RWPE2 (cell line): ENCODE measurements at places on chromosomes 3 and 15.

- H3K4me3 ChIP-seq, result no peak overlapping the region
- peaks cover 5% of the 10 kb centered on the region for H3K27me3 ChIP-seq
- H3K4me1 ChIP-seq, result peaks cover 11% of the 10 kb centered on the region
- no peaks in the 10 kb centered on the region for H3K36me3 ChIP-seq
These were observed 253.5 kb downstream of the CDIN1 start for GRCh38 chr15:36832774-36833463.

DNA sequence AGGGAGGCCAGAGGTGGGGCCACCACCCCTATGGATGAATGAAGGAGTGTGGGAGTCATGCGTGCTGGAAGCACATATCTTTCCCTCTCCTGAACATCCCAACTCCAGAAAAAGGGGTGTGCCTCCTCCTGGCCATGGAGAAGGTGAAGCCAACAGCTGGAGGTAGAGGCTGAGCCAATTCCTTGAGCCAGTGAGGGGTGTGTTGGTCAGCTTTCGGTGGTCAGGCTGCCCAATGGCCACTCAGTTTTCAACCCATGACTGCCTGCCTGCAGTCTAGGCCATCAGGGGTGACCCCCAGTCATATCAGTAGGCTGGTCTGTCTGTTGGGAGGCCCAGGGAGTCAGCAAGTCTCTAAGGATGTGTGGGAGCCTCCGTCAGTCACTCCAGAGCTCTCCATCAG lies 13.6 kb downstream of the PTH1R start:
- no peaks in the 10 kb centered on the region for H3K36me3 ChIP-seq
- H3K27ac ChIP-seq, result no peak overlapping the region
- no peaks in the 10 kb centered on the region for H3K4me1 ChIP-seq
- DNase-seq, result no peak

- H3K36me3 ChIP-seq, result no peaks in the 10 kb centered on the region
- no peak overlapping the region for H3K27ac ChIP-seq
- no peaks in the 10 kb centered on the region for H3K27me3 ChIP-seq
- no peaks in the 10 kb centered on the region for H3K4me1 ChIP-seq
These were observed 4.2 kb upstream of the CD276 start for GRCh38 chr15:73679964-73680363.

GRCh38 chr3:11211531-11212298 lies 57.4 kb downstream of the HRH1 start:
- H3K4me1 ChIP-seq, result peaks cover 34% of the 10 kb centered on the region
- no peak for DNase-seq
- no peak overlapping the region for H3K4me3 ChIP-seq

GRCh38 chr3:125017406-125017805 lies 38.4 kb downstream of the HEG1 start:
- H3K27me3 ChIP-seq, result no peaks in the 10 kb centered on the region
- no peaks in the 10 kb centered on the region for H3K4me1 ChIP-seq
- H3K36me3 ChIP-seq, result peaks cover 69% of the 10 kb centered on the region

DNA sequence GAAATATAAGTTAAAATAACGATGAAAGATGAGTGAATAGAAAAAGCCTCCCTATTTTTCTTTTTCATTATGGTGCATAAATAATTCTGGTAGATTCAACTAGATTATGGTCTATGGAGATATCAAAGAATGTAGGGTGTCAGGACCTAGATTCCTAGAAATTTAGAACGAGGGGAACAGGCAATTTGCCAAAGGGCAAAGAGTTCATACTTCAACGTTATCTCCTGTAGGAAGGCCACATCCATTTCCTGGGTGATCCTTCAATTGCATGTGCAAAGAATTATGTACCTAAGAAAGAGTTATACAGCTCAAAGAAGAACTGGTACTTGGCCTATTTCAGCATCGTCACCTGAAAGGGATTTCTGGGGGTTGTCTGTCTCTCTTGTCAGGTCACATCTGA lies 351.8 kb downstream of the FOXP1 start:
- H3K36me3 ChIP-seq, result no peaks in the 10 kb centered on the region
- H3K4me1 ChIP-seq, result no peaks in the 10 kb centered on the region
- no peak for DNase-seq
- H3K27me3 ChIP-seq, result no peaks in the 10 kb centered on the region
- H3K27ac ChIP-seq, result no peak overlapping the region

GRCh38 chr3:46503200-46503874 lies 5.6 kb downstream of the RTP3 start:
- no peak overlapping the region for H3K27ac ChIP-seq
- H3K4me1 ChIP-seq, result peaks cover 4% of the 10 kb centered on the region
- H3K36me3 ChIP-seq, result no peaks in the 10 kb centered on the region
- H3K27me3 ChIP-seq, result no peaks in the 10 kb centered on the region
- no peak for DNase-seq

- DNase-seq, result no peak
- no peak overlapping the region for H3K27ac ChIP-seq
- H3K4me1 ChIP-seq, result peaks cover 5% of the 10 kb centered on the region
These were observed 187.8 kb downstream of the TUSC7 start for GRCh38 chr3:116897382-116897781.

DNA sequence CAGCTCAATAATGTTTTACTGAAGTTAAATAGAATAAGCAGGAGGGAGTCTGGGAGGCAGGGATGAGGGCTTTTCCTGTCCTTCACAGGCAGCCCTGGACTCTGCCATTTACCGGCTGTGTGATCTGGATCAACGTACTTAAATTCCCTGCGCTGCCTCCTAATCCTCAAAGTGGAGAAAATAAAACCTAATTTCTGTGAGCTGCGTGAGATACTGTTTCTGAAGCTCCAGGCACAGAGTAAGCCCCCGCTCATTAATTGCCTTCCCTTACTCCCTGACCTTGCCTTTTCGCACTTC lies 278 bp upstream of the PDIA5 start:
- peaks cover 11% of the 10 kb centered on the region for H3K4me1 ChIP-seq
- H3K36me3 ChIP-seq, result no peaks in the 10 kb centered on the region
- H3K4me3 ChIP-seq, result peak overlapping the region; percentile 87
- no peak for DNase-seq
- H3K27me3 ChIP-seq, result no peaks in the 10 kb centered on the region

- peaks cover 31% of the 10 kb centered on the region for H3K36me3 ChIP-seq
- H3K4me3 ChIP-seq, result peak overlapping the region; percentile 52
- no peak for DNase-seq
- H3K27me3 ChIP-seq, result no peaks in the 10 kb centered on the region
These were observed 551 bp downstream of the PML start for GRCh38 chr15:73994912-73995622.

DNA sequence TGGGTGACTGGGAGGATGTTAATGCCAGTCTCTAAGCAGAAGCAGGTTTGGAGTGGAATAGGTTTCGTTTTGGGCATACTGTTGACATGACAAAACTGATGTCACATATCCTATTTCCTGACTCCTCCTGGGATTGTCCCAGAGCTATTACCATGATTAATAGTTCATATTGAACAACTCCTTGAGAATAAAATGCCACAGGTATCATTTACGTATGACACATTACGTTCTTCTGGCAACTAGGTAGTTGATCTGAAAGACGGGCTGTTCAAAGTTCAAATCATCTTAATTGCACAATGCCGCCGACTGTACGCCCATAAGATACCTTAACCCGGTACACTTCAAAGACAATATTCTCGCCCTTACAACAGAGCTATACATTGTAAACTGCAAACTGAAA lies 1.4 kb upstream of the RAB5A start:
- H3K4me1 ChIP-seq, result peaks cover 20% of the 10 kb centered on the region
- no peak overlapping the region for H3K27ac ChIP-seq
- H3K27me3 ChIP-seq, result no peaks in the 10 kb centered on the region
- peaks cover 19% of the 10 kb centered on the region for H3K36me3 ChIP-seq

- no peak overlapping the region for H3K27ac ChIP-seq
- H3K4me3 ChIP-seq, result no peak overlapping the region
- no peak for DNase-seq
- peaks cover 18% of the 10 kb centered on the region for H3K4me1 ChIP-seq
- H3K36me3 ChIP-seq, result no peaks in the 10 kb centered on the region
These were observed 27.9 kb downstream of the AADAC start for GRCh38 chr3:151841801-151842200.

- peaks cover 100% of the 10 kb centered on the region for H3K27me3 ChIP-seq
- H3K4me3 ChIP-seq, result no peak overlapping the region
- no peaks in the 10 kb centered on the region for H3K4me1 ChIP-seq
- no peaks in the 10 kb centered on the region for H3K36me3 ChIP-seq
- no peak overlapping the region for H3K27ac ChIP-seq
These were observed 12.2 kb downstream of the ZIC1 start for GRCh38 chr3:147421184-147421912.

- DNase-seq, result no peak
- H3K27ac ChIP-seq, result no peak overlapping the region
- no peaks in the 10 kb centered on the region for H3K36me3 ChIP-seq
- no peak overlapping the region for H3K4me3 ChIP-seq
- H3K27me3 ChIP-seq, result no peaks in the 10 kb centered on the region
These were observed 44.6 kb downstream of the SLC6A20 start for GRCh38 chr3:45751537-45752242.

- no peaks in the 10 kb centered on the region for H3K27me3 ChIP-seq
- H3K4me1 ChIP-seq, result no peaks in the 10 kb centered on the region
- no peaks in the 10 kb centered on the region for H3K36me3 ChIP-seq
- H3K27ac ChIP-seq, result no peak overlapping the region
- no peak for DNase-seq
These were observed 268.5 kb downstream of the CD47 start for GRCh38 chr3:107822308-107822707.

- H3K4me1 ChIP-seq, result no peaks in the 10 kb centered on the region
- DNase-seq, result no peak
- no peak overlapping the region for H3K27ac ChIP-seq
These were observed 28.9 kb downstream of the CFAP91 start for GRCh38 chr3:119731560-119732343.

GRCh38 chr15:80240276-80240675 lies 11.7 kb downstream of the CTXND1 start:
- H3K36me3 ChIP-seq, result no peaks in the 10 kb centered on the region
- H3K27me3 ChIP-seq, result no peaks in the 10 kb centered on the region
- no peaks in the 10 kb centered on the region for H3K4me1 ChIP-seq
- H3K27ac ChIP-seq, result no peak overlapping the region
- no peak for DNase-seq

DNA sequence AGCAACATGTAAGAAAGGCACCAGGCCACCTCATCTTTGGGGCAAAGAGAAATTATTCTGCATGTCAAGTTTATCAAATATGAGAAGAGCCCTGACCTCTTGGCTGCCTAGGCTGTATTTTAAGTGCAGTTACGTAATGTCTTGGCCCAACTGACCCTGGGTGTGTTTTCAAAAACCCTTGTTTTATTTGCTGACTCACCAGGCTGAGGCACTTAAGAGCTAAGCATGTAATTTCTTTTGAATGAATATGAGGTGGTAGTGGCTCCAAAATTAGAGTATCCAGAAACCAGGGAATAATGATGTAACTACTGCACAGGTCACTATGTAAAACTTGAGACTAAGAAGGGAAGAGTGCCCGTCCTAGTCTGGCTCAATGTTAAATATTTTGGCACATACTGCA lies 24.3 kb downstream of the PGPEP1L start:
- H3K4me1 ChIP-seq, result peaks cover 24% of the 10 kb centered on the region
- DNase-seq, result no peak
- no peaks in the 10 kb centered on the region for H3K27me3 ChIP-seq
- H3K36me3 ChIP-seq, result no peaks in the 10 kb centered on the region
- H3K4me3 ChIP-seq, result no peak overlapping the region
- H3K27ac ChIP-seq, result no peak overlapping the region

- peak overlapping the region; percentile 64 for H3K27ac ChIP-seq
- no peak overlapping the region for H3K4me3 ChIP-seq
- no peaks in the 10 kb centered on the region for H3K27me3 ChIP-seq
- H3K36me3 ChIP-seq, result peaks cover 52% of the 10 kb centered on the region
These were observed 32.7 kb downstream of the SMAD3 start for GRCh38 chr15:67097930-67098740.

GRCh38 chr3:94293793-94294195 lies 230.9 kb downstream of the NSUN3 start:
- H3K4me3 ChIP-seq, result no peak overlapping the region
- DNase-seq, result no peak
- H3K27me3 ChIP-seq, result no peaks in the 10 kb centered on the region
- H3K27ac ChIP-seq, result no peak overlapping the region

- H3K4me3 ChIP-seq, result no peak overlapping the region
- no peaks in the 10 kb centered on the region for H3K36me3 ChIP-seq
- H3K27me3 ChIP-seq, result peaks cover 3% of the 10 kb centered on the region
- no peak overlapping the region for H3K27ac ChIP-seq
- DNase-seq, result no peak
These were observed 52.2 kb upstream of the PTX3 start for GRCh38 chr3:157384491-157384890.

- no peaks in the 10 kb centered on the region for H3K36me3 ChIP-seq
- H3K4me3 ChIP-seq, result no peak overlapping the region
- H3K27me3 ChIP-seq, result no peaks in the 10 kb centered on the region
- DNase-seq, result no peak
- no peaks in the 10 kb centered on the region for H3K4me1 ChIP-seq
- H3K27ac ChIP-seq, result no peak overlapping the region
These were observed 55.1 kb upstream of the UBE2E1 start for GRCh38 chr3:23750573-23751210.

DNA sequence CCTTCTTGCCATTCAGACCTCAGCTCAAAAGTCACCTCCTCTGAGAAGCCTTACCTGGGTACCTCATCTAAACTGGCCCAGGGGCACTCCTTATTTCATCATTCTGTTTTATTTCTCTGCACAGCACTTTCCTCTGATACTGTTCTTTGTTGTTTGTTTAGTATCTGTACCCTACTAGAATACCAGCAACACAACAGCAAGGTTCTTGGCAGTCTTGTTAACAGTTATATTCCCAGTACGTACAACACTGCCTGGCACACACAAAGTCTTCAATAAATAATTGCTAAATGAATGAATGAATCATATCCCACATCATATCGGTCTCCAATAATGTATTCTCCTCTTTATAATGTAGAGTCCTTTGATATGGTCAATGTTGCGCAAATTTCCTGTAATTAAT lies 188.1 kb downstream of the FOXP1 start:
- H3K27me3 ChIP-seq, result no peaks in the 10 kb centered on the region
- H3K27ac ChIP-seq, result no peak overlapping the region
- H3K36me3 ChIP-seq, result no peaks in the 10 kb centered on the region

DNA sequence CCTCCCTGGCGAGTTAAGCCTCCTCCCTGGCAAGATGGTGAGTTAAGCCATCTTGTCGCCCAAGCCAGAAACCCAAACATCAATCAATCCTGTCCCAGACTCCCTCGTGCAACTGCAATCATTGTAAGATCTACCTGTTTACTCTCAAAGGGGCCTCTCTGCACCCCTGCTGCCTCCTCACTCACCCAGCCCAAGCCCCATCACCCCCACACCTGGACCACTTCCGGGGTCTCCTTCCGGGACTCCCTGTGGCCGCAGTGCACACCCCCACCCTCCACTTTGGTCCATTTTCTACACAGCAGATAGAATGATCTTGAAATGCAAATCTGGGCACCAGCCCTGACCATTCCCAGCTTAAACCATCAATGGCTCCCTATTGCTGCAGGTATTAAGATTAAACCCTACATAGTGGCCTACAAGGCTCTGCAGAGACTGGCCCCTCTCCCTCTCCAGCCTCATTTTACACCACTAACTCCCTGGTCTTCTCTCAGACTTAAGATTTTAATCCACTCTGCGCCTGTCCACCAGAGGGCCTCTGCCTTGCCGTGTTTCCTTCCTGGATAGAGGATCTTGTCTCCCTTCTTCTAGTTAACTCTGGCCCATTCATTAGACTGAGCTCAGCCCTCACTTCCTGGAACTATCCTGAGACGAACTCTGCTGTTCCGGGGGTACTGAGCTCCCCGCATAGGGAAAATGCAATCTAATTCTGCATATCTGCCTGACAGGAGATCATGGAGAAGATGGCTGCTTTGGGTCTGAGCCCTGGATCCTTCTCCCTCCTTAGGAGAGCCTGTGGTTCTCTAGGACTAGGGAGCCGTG lies 41.9 kb upstream of the SLC6A1 start:
- peaks cover 4% of the 10 kb centered on the region for H3K4me1 ChIP-seq
- no peaks in the 10 kb centered on the region for H3K27me3 ChIP-seq
- no peak for DNase-seq
- no peak overlapping the region for H3K27ac ChIP-seq
